ENCODE measurements at places on chromosomes 5 and 9.

DNA sequence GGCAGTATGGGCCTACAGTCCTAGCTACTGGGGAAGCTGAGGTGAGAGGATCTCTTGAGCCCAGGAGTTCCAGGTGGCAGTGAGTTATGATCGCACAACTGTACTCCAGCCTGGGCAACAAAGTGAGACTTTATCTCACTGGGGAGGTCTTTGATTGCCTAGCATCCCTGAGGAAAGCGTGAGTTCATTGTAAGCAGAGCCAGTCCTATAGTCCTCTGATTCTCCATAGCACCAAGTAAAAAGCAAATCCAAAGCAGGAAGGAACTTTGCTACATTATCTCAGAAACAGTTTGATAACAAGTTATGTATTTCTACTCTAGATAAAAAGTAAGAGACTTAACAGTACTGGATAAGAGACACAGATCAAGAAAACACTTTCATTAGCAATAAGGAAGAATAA, 37.6 kb downstream of the ANKRD31 start:
- no peak for DNase-seq

- DNase-seq: no peak
Measured at GRCh38 chr5:110631236-110631635, 95.2 kb downstream of the TMEM232 start.

GRCh38 chr9:126219648-126220063, 107.0 kb upstream of the MVB12B start:
- DNase-seq: no peak

- no peak for DNase-seq
Measured at GRCh38 chr9:90112788-90113187, 508.0 kb downstream of the GADD45G start.

DNA sequence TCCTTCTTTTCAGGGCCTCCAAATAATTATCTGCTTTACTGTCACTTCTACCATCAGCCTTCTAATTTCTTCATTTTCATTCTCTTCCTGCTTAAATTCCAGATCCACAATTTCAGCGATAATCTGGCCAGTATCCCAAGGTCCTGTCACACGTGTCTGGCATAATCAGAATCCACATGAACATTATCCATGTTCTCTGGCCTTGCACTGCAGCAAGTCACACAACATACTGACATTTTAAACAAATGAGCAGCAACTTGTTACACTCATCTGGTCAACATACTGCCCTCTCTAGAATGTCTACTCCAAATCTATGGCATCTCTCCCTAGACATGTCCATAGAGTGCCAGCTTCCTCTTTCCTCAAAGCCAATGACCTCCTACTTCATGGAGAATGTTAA, 43.8 kb upstream of the RASEF start:
- no peak for DNase-seq

- DNase-seq: no peak
Measured at GRCh38 chr5:42270771-42271170, 152.5 kb upstream of the GHR start.

- DNase-seq: no peak
Measured at GRCh38 chr9:37676411-37676830, 25.7 kb downstream of the FRMPD1 start.

DNA sequence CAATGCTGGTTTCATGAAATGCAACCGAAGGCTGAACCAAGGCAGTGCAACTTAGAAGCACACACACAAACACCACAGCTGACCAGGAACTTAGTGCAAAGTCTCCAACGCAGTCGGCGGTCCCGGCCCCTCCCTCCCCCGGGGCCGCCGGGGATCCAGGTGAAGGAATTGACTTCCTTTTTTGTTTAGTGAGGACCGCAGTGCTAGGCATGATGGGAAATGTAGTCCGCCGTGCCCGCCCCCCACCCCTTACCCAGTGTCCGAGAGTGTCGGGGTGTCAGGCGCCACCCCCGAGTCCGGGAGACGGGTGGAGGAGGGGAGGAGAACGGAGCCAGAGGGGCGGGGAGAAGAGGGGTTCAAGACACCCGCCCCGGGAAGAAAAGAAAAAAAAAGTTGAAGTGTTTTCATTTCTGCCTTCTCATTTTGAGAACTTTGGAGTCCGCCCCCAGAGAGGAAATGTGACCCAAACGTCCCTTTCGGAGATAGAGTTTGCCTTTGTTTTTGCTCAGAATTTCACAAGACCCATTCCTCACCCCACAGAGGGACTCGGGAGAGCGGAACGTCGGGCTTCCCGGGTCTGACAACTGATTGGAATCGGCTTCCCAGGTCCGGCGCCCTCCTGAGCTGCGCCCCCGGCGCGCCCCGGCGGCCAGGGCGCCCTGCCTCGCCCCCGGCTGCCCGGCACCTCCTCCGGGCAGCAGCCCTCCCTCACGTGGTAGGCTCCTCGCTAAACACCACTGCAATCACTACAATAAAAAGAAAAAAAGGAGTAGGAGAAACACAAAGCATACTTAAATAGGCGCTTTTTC, 2.0 kb downstream of the IER5L start:
- no peak for DNase-seq

- no peak for DNase-seq
Measured at GRCh38 chr9:120603591-120603990, 23.6 kb upstream of the CDK5RAP2 start.

DNA sequence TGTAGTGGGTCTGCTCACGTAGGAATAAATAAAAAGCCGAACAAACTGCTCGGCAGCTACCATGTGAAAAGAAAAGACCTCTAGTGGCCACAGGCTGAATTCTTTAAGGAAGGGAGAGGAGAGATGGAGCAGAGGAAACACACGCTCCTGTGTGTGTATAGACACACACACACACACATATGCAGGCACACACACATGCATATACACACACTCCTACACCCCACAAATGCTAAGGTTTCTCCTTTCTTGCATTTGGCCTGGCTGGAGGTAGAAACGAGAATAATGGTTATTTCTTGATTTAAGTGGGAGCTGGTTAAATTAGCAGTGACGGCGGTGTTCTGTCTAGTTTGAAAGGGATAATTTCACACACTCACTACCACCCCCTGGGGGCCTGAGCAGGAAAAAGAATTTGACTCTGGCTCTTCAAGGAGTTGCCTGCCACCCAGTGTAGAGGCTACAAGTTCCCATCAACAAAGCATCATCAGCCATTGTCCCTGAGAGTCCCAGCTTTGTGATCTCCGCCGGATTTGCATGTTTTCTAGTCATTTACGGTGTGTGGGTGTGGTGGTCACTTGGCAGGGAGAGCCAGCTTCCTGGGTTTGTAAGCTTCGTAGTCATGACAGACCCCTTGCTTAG, at the start of gene INSYN2B:
INSYN2B (minus strand) TSS at position 78 of the 636 bp plus-strand sequence. CDS start 96,597 bp downstream, outside the sequence.
- DNase-seq: no peak

DNA sequence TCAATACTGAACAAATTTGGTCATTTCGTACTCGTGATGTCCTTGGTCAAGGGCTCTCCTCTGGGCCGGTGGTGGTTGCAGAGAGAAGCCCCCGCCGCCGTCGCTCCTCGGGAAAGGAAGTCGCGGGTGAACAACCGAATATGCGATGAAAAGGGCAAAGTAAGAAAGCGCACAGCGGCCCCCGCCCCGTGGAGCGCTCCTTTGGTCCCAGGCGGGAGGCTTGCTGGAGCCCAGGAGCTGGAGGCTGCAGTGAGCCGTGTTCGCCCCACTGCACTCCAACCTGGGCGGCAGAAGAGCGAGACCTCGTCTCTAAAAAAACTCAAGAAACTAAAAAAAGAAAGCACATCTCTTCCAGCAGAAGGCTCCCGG, 108.4 kb upstream of the LARP1 start:
- DNase-seq: no peak

- no peak for DNase-seq
Measured at GRCh38 chr5:77876316-77876715, 100.2 kb upstream of the TBCA start.

GRCh38 chr5:87277279-87277835, 9.7 kb downstream of the RASA1 start:
- DNase-seq: no peak

DNA sequence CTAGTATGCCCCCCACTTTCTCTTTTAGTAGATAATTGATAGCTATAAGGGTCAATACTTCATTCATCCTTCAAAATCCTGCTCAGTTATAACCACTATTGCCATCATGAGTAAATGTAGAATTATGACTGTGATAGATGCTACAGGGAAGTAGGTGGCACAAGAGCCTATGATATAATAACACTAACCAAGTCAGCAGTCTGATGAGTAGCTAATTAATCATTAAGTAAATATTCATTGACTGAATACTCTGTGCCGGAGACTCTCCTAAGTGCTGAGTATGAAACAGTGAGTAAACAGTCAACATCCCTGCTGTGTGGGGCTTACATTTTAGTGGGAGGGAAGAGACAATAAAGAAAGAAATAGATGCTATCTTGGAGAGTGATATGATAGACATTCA, 430.3 kb upstream of the ZNF462 start:
- no peak for DNase-seq

DNA sequence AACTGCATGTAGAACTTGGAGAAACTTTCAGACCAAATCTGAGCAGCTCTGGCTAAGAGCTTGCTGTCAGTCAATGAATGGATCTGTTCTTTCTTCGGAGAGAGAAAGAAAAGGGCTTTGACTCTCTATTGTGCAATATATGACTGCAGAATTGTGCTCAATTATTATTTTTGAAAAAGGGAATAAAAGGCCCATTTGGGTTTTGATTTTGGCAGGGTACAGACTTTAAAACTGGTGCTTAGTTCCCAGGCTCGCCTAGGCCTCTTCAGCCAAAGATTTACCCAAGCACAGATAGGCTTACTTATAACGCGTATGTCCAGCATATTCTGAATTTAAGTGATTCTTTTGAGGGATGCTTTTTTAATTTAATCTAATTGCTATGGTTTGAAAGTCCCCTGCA, 59.3 kb downstream of the RETREG1 start:
- DNase-seq: no peak

DNA sequence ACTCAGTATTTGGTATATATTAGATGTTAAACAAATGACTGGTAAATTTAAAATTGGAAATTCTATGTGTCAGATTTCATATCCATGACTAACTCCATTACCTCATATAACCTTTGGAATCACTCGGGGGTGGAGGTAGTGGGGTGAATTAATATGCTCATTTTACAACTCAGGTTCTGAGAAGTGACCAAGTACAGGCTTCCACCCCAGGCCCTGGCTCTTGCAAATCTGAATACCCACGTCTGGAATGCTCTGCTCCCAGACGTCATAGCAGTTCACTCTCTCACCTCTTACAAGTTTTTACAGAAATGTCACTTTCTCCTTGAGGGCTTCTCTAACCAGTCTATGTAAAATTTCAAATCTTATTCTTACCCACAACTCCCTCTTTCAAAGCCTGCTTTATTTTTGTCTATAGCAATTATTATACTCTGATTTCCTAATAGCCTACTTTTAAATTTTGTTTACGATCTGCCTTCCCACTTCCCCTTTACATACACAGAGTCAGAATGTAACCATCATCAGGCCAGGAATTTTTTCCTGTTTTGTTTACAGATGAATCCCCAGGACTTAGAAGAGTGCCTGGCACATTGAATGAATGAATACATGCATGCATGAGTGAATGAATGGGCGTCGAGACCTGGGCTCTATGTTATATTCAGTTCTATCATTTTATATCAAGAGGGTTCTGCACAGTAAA, 134.1 kb upstream of the IFNE start:
- no peak for DNase-seq

GRCh38 chr5:179113143-179113530, 53.0 kb downstream of the ZNF354C start:
- no peak for DNase-seq

- no peak for DNase-seq
Measured at GRCh38 chr9:131724683-131725082, 15.2 kb downstream of the RAPGEF1 start.

- no peak for DNase-seq
Measured at GRCh38 chr5:122933956-122934355, 88.5 kb downstream of the SNX24 start.

- no peak for DNase-seq
Measured at GRCh38 chr9:114184071-114184470, 28.7 kb downstream of the COL27A1 start.

DNA sequence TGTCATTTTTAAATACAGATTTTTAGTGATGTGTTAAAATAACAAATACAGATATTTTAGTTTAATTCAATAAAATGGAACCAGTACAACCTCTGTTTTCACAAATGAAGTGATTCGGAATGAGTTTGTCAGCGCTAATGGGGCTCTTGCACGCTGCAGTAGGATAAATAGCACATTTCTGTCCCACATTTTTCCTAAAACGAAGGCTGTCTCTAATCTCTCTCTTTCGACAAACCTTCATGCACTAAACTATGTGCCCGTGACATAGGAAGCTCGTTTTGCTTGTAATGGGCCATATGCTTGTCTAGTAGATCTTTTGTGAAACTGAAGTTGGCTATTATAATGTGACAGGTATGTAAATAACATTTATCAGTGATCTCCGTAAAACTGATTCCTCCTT, 100.5 kb downstream of the INIP start:
- DNase-seq: no peak

- no peak for DNase-seq
Measured at GRCh38 chr5:157177953-157178352, 2.7 kb upstream of the ITK start.

- no peak for DNase-seq
Measured at GRCh38 chr5:19322716-19323485, 665.1 kb downstream of the CDH18 start.

GRCh38 chr5:101915554-101915953, 380.5 kb downstream of the SLCO4C1 start:
- DNase-seq: no peak

Measured in T follicular helper cell (primary cell).